Myocyte (in vitro differentiated cells): ENCODE measurements at places on chromosomes 12 and 14. TPM values are rescaled to one million over a fixed set of nuclear protein-coding genes. Genes with fewer than 3 reads are reported as not detected.

The LIN7A gene
- 0.21 and 0.26 TPM in 2 replicates for total RNA-seq

The CLEC4D gene
- total RNA-seq, result not detected in 2 replicates

The PLXNC1 gene
- 0.37 and 1.2 TPM in 2 replicates for total RNA-seq

The ZNF891 gene
- total RNA-seq, result 1.0 and 1.2 TPM in 2 replicates

DNA sequence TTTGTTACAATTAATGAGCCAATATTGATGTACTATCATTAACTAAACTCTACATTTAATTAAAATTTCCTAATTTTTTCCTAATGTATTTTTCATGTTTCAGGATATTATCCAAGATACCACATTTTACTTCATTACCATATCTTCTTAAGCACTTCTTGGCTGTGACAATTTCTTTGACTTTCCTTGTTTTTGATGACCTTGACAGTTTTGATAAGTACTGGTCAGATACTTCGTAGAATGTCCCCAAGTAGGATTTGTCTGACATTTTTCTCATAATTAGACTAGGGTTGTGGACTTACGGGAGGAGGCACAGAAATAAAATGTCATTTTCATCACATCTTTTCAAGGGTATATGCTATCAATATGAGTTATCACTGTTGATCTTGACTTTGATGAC is 700.9 kb downstream of the BCL11B start:
- DNase-seq, result no peak

GRCh38 chr12:79522257-79522988 is 168.3 kb downstream of the PAWR start:
- no peak for DNase-seq

- no peak for DNase-seq
Observed at GRCh38 chr12:120879102-120879501, 25.1 kb downstream of the SPPL3 start.

- peak; percentile 87 for DNase-seq
Observed at GRCh38 chr12:93813972-93814821, 137.0 kb downstream of the CRADD start.

DNA sequence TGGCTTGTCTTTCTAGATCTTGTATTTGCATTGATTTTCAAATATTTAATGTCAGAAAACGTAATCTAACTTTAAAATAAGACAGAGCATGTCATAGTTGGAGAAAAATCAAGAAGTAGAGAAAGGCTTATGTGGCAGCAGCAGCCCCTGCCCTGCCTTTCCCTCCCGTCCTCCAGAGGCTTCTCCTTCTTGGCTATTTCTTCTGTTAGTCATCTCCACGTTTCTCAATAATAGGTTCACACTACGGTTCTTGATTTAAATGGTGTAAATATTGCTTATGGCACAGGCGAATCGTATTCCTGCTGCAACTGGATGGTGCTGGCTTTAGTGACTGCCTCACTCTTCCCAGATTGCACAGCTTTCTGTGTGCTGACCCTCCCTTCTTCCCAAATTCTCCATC is 42.8 kb downstream of the SLC8B1 start:
- DNase-seq, result no peak
